ENCODE measurements at places on chromosomes 7 and 10. TPM values are rescaled to one million over a fixed set of nuclear protein-coding genes. Genes with fewer than 3 reads are reported as not detected.

The ZNF503 gene
- total RNA-seq: 0.09 TPM

- no peak overlapping the region for H3K27ac ChIP-seq
- H3K4me3 ChIP-seq: no peak overlapping the region
These were observed 51.9 kb downstream of the DDC start for GRCh38 chr7:50513166-50513871.

DNA sequence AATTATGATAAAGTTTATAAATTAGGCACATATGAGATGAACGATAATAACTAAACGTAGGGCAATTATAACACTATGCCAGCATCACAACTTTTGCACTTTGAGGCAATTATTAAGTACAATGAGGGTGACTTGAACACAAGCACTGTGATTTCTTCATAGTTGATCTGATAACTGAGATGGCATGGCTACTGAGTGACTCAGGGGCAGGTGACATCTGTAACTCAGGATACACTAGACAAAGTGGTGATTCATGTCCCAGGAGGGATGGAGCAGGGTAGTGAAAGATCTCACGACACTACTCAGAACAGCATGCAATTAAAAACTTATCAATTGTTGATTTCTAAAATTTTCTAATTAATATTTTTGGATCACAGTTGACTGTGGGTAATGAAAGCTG lies 98.3 kb upstream of the ARHGAP21 start:
- H3K27ac ChIP-seq: no peak overlapping the region
- peaks cover 34% of the 10 kb centered on the region for H3K4me1 ChIP-seq
- no peaks in the 10 kb centered on the region for H3K36me3 ChIP-seq
- no peak for DNase-seq
- H3K27me3 ChIP-seq: no peaks in the 10 kb centered on the region

The NRAP gene
- total RNA-seq: not detected

- H3K36me3 ChIP-seq: no peaks in the 10 kb centered on the region
- H3K4me1 ChIP-seq: no peaks in the 10 kb centered on the region
- no peak overlapping the region for H3K4me3 ChIP-seq
- no peaks in the 10 kb centered on the region for H3K27me3 ChIP-seq
These were observed 56.4 kb downstream of the NEUROD6 start for GRCh38 chr7:31284106-31284505.

The CALML3 gene
- not detected for total RNA-seq
